EH (cell line): ENCODE measurements at places on chromosomes 11 and 22.
A peak's percentile ranks its signal among the peaks of the same experiment; 100 is the strongest.

GRCh38 chr11:114774599-114775361 lies 96.5 kb downstream of the NXPE2 start:
- DNase-seq, result peak; percentile 37

DNA sequence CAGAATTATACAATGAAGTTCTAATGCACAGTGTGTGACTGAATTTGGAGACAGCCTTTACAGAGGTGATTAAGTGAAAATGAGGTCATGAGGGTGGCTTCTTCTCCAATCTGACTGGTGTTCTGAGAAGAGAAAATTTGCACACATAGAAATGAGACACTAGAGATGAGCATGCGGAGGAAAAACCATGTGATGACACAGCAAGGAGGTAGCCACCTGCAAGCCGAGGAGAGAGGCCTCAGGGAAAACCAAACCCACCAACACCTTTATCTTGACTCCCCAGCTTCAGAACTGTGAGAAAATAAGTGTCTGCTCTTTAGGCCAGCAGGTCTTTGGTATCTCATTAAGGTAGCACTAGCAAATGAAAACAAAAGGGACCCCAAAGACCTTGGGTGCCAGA lies 93.2 kb downstream of the GGTLC2 start:
- DNase-seq, result no peak

DNA sequence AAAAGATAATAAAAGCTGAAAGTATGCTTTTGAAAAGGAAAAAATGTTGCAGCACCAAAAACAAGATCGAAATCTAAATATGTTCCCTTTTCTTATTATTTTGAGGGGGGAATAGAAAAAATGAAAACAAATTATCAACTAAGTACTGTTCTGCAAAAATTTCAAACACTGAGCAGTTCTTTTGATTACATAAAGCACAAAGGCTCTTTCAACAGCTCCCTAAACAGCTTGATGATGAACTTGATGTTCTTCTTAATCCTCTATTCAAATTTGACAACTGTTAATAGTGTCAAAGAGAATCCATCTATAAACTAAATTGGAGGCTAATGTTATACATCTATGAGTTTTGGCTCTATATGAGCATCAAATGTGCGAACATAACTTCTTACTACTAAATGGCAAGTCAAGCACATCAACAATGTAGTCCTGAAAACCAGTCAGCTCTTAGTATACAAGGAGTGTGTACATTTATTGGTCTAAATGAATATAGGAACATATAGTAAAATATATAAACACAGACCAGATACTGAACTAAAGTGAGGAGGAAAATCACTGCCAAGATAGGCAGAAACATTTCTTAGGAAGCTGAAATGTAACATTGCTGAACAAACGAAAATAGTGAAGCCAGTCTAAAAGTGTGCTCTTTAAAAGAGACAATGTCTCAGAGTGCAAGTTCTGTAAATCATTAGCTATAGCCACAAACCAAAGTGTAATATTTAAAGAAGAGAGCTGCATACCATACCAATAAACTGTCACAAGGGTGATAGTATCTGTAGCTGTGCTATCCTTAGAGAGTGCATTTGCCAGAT lies 94.3 kb downstream of the SOX6 start:
- no peak for DNase-seq

DNA sequence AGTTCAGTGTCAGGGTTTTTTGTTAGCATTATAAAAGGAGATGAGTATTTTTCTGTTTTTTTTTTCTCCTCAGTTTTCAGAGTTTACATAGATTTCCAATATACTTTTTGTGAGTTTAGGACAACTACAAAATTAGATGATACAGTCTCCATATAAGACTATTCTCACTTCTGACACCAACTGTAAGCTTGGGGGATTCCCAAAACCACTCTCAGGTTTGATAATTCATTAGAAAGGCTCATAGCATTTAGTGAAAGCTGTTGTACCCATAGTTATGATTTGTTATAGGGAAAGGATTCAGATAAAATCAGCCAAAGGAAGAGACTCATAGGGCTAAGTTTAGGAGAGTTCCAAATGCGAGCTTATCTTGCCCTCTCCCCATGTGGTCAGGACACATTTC lies 24.1 kb downstream of the CUL5 start:
- DNase-seq, result no peak

DNA sequence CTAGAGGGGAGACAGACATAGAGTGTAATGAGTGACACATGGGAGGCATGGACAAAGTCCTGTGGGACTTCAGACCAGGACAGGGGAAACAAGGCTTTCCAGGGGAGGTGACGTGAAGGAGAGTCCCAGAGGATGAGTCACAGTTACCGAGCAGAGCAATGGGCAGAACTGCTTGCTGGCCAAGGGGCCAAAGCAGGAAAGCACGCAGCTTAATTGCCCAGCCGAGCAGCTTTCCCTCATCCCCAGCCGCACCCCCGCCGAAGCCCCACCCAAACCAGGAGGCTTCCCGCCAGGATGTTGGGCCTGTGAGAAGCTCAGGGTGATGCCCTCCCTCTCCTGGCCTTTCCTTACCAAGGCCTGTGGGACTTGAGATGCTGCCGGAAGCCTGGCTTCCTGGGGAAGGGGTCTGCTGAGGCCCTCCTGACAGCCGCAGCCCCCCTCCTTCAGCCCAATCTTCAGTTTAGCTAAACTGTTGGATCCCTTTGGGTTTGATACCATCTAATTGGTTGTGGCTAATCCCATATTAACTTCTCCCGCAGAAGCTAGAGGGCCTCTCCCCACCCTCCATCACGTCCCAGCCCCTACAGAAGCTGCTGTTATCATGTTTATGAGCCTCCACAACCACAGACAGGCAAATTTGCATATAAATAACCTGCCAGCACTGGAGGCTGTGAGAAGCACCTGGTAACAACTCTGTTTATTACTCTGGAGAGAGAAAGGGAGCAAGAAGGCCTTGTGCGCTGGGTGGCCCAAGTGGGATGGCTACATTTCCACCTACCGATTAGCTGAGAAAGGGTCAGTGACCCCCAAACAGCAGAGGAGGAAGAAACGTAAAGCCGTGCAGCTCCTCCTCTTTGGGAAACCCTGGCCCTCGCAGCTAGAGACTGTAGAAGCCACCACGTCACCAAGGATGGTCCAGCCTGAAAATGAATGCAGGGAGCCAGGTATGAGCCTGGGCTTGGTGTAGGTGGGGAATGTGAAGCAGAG lies 80.0 kb downstream of the TRIM29 start:
- peak; percentile 70 for DNase-seq

GRCh38 chr11:61153593-61154095 lies 7.6 kb downstream of the VPS37C start:
- DNase-seq, result no peak

- no peak for DNase-seq
These were observed 172.1 kb upstream of the SYT13 start for GRCh38 chr11:45458269-45458668.

- no peak for DNase-seq
These were observed 27.4 kb upstream of the IZUMO1R start for GRCh38 chr11:94276943-94277342.

GRCh38 chr11:1168721-1169161 lies 11.0 kb downstream of the MUC5AC start:
- DNase-seq, result no peak

DNA sequence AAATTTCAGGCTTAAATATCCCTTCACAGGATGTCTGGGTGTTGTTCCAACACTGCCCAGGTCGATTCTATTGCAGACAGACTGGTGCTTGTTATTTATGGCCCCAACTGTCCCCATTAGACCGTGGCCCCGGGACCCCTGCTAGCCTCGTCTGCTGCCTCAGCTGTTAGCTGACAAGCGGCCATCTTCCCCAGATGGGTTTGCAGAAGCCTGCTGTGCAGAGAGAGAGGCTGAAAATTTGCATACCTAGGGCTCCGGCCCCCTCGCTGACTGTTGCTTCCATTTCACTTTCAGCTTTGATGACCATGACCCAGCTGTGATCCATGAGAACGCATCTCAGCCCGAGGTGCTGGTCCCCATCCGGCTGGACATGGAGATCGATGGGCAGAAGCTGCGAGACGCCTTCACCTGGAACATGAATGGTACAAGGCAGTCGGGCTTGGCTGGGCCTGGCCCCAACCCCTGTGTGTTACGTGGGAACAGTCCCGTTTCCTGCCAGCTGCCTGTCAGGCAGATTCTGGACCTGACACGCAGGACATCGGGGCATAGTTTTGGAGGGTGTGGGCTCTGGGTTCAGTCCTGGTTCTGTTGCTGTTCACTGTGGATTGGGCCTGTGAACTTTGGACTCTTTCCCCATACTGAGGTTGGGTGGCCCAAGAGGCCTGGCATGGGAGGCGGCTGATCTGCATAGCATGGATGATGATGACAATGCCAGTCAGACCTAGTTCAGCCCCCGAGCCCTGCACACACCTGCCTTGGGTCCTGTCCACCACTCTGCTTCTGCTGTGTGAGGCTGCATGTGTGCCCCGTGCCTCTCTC lies 16.4 kb downstream of the SMARCB1 start:
- DNase-seq, result no peak

DNA sequence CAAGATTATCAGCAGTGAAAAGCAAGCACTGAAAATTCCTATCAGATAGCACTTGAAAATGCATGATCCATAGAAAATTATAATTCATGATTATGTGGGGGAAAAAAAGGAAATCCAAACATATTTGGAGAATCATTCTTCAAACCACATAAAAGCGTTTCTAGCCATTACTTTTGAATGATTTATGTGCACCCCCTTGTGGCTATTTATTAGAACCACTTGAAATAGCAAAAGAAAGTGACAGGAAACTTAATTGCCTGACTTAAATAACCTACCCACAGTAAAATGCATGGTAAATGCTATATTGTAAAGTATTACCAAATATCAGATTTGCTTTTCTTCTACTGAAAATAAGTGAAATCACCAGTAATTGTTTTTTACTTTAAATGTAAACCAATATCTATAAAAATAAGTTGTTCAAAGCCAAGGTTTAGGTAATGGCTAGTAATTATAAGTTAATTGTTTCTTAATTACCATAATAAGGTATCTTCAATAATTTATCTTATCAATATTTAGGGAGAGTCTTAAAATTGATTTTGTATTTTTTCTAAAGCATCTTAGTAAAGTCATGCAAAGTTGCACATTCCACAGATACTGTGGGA lies 168.5 kb downstream of the ARHGAP42 start:
- DNase-seq, result peak; percentile 64

DNA sequence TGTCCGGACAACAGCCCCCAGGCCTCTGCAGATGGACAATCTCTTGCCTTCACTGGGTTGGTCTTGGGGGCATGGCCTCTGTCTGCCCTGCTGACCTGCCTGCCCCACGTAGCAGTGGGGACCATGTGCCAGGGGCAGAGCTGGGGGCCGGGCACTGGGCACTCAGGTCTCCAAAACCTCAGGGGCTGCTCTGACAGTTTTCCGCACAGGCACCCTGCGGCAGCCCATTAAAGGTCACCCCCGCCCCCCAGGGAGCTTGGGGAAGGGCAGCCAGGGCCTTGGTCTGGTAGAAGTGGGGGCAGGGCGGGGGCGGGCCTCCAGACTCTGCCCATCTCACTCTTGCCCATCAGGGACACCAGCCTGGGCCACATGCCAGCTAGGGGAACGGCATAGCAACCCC lies 49.9 kb downstream of the WNT7B start:
- DNase-seq, result no peak

GRCh38 chr11:34308049-34308912 lies 49.5 kb downstream of the ABTB2 start:
- DNase-seq, result no peak

DNA sequence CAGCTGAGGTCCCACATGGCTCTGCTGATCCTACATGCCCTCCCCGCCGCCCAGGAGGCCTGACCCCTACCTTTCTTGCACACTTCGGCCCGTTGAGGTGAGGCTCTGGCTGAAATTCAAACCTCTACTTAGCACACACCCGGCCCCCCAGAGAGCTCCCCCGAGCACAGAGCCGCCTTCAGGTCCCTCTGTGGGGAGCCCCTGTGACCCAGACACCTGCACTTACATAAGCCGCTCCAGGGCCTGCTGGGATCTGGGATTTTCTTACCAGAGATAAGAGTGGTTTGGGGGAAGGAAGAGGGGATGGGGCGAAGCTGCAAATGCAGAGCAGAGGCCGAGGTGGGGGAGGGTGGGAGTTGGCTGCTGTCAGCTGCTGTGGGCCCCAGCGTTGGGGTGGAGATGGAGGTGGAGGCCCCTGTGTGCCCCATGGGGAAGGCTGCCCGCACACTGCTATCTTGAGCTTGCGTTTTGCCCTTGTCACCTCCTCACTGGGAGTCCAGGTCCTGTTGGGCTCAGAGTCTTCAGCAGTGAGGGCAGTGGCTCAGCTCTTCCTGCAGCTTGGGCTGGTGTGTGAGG lies 30.6 kb downstream of the CAPN1 start:
- no peak for DNase-seq

GRCh38 chr11:8709002-8709672 lies 26.5 kb downstream of the RPL27A start:
- DNase-seq, result peak; percentile 99

GRCh38 chr11:107929611-107930200 lies 1.5 kb downstream of the RAB39A start:
- DNase-seq, result no peak

GRCh38 chr22:22404598-22405284 lies 103.8 kb downstream of the ZNF280B start:
- no peak for DNase-seq

- no peak for DNase-seq
These were observed 51.2 kb upstream of the ELF5 start for GRCh38 chr11:34564807-34565241.

- DNase-seq, result no peak
These were observed 8.4 kb downstream of the TRIOBP start for GRCh38 chr22:37705205-37705604.

DNA sequence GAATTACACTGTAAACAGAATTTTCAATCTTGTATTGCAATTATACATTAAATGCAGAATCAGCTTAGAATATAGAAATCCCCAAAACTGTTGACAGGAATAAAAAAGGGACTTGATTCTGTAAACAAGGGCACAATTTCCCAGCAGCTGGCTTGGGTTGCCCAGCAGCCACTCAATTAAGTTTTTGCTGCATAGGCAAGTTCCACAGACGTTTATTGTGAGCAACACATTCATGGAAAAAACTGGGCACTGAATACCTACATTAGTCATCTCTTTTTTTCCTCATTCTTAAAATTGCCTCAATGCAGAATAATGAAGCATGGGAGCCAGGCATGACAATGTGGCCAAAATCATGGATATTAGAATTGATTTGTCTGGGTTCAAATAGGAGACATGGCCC lies 421.8 kb upstream of the ANO5 start:
- no peak for DNase-seq

- DNase-seq, result peak; percentile 25
These were observed 31.5 kb downstream of the C2CD3 start for GRCh38 chr11:74139151-74139918.

GRCh38 chr11:8289492-8289918 lies 25.8 kb upstream of the LMO1 start:
- no peak for DNase-seq

DNA sequence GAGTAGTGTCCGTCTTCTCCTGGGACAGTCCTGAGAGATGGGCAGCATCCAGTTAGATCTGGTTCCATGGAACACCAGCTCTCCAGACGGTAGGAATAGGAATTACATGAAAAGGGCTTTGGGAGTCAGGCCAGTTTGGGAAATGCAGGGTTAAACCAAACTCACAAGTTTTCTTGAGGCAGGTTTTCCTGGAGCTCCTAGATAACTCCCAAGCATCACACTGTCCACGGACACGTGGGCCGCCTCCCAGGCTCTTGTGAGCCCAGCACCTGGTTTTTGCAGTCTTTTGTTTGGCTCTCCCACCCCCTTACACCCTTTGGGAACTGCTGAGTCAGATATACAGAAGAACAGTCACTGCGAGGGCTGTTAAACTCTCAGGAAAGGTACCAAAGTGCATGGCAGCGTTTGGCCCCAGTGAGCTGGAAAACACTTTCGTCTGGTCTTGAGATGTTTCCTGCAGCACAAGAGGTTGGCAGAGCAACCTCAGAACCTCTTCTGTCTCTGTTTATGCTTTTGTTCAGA lies 90.0 kb downstream of the BCR start:
- DNase-seq, result no peak

GRCh38 chr11:7706377-7706776 lies at the start of gene OVCH2:
Gene OVCH2 (minus strand): TSS chr11:7706477. CDS start chr11:7706394, 83 bp downstream.
- DNase-seq, result no peak
